ENCODE measurements at places on chromosomes 4 and X. TPM values are rescaled to one million over a fixed set of nuclear protein-coding genes. Genes with fewer than 3 reads are reported as not detected.

Gene RAB33B
- total RNA-seq, result 8.2 TPM

Gene CORIN
- 3.4 TPM for total RNA-seq

Gene RNF150
- total RNA-seq, result 69.2 TPM

Gene RIPPLY1
- total RNA-seq, result not detected

Gene H2BW2
- not detected for total RNA-seq

Gene PALLD
- total RNA-seq, result 705 TPM

Gene ATP1B4
- 16.9 TPM for total RNA-seq

Gene SSX4B
- total RNA-seq, result not detected

Gene ASB9
- total RNA-seq, result 0.46 TPM

Gene HTN1
- not detected for total RNA-seq

Gene USP46
- 111 TPM for total RNA-seq

Gene SMIM31
- total RNA-seq, result not detected

Gene DCAF4L1
- total RNA-seq, result 0.46 TPM

Gene GLUD2
- 1.6 TPM for total RNA-seq

Gene GSPT2
- 8.6 TPM for total RNA-seq

Gene PRSS12
- 0.05 TPM for total RNA-seq

Gene FRAS1
- total RNA-seq, result 4.2 TPM

Gene SLC34A2
- total RNA-seq, result 0.19 TPM
